ENCODE measurements at places on chromosomes 1 and 21.

DNA sequence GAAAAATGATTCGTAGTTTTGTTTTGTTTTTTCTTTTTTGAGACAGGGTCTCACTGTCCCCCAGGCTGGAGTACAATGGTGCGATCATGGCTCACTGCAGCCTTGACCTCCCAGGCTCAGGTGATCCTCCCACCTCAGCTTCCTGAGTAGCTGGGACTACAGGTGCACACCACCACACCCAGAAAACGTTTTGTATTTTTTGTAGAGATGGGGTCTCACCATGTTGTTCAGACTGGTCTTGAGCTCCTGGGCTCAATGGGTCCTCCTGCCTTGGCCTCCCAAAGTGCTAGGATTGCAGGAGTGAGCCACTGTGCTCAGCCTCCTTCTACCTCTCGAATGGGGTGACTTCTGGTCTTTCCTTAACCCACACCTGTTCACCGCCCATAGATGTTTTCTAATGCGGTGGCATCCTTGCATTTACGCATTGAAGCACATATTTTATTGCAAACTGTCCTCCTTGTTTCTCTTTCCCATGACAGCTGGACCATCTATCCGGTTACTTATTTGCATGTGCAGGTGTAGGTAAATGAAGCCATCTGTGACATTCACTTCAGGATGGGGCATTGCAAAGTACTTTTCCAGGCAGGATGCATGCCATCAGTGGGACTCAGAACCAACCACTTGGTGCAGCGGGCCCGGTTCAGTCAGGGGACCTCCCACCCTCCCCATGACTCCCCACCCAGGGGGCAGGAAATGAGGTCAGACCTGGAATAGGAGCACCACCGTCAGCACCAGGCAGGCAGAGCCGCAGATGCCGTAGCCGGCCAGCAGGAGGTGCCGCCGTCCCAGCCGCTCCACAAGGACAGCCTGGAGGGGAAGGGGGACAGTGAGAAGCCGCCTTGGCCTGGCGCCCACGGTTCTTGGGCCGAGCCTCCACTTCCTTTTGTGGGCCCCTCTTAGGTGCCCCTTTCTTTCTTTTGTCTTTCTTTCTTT is 16.5 kb downstream of the SLC2A7 start:
- no peak for DNase-seq

- no peak for DNase-seq
Measured at GRCh38 chr1:50491142-50491541, 67.9 kb upstream of the DMRTA2 start.

GRCh38 chr1:14478120-14478519 is 120.4 kb upstream of the KAZN start:
- no peak for DNase-seq

DNA sequence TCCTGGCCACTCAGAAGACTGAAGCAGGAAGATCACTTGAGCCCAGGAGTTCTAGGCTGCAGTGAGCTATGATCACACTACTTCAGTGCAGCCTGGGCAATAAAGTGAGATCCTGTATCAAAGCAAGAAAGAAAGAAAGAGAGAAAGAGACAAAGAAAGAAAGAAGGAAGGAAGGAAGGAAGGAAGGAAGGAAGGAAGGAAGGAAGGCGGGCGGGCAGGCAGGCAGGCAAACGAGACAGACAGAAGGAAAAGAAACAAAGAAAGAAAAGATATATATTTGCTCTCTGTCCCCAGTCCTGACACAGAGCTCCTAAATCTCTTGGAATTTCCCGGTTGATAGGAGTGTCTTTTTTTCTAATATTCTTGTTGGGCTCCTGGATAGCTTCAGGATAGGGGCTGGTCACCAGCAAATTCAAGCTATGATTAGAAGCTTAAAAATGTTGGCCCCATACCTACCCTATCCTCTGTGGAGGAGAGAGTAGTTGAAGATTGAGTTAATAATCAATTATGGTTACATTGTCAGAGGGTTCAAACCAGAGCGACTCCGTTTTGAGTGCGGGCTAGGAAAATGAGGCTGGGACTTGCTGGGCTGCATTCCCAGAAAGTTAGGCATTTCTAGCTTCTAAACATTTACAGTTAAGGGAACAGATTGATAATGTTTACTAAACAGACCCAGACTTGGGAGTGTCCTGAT is 3.3 kb upstream of the MIGA1 start:
- DNase-seq = no peak

- DNase-seq = peak; percentile 91
Measured at GRCh38 chr1:9942399-9942938, 722 bp downstream of the LZIC start.

GRCh38 chr1:13899856-13900255 is 199.9 kb downstream of the PRDM2 start:
- no peak for DNase-seq

DNA sequence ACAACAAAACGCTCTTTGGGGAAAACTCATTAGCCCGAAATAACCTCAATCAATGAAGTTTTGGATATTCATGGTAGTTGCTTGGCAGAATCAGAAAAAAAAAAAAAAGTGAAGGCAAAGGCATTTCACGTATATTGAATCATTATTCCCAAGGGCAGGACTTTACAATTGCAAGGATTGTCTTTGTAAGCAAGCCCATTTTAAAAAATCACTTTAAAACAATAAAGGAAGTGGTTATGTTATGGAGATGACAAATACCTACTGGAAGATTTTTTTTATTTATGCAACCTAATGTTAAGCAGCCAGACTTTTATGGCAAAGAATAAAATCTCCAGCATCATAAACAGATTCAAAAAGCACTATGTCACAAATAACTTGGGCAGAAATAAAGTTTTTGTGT is 9.3 kb downstream of the GJB4 start:
- no peak for DNase-seq

- no peak for DNase-seq
Measured at GRCh38 chr1:77412820-77413530, 131.2 kb downstream of the AK5 start.

GRCh38 chr1:54456921-54457529 is 50.8 kb upstream of the SSBP3 start:
- DNase-seq = no peak

- DNase-seq = no peak
Measured at GRCh38 chr1:15668089-15668754, 15.9 kb upstream of the PLEKHM2 start.

DNA sequence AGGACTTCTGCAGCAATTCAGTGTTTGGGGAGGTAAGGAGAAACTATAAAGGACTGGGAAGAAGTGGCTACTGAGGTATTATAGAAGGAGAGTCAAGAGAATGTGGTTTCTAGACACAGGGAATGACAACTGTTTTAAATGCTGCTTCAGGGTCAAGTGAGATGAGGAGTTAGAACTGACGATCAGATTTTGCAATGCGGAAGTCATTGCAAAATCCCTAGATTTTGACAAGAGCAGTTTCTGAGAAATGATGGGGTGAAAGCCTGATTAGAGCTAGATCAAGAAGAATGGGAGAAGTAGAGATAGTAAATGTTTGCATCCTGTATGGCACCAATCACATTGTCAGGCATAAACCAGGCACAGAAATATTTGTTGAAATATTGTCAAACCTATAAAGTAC is 4.7 kb upstream of the TSNAX start:
- no peak for DNase-seq

GRCh38 chr1:209645574-209646452 is 6.4 kb downstream of the LAMB3 start:
- DNase-seq = no peak

DNA sequence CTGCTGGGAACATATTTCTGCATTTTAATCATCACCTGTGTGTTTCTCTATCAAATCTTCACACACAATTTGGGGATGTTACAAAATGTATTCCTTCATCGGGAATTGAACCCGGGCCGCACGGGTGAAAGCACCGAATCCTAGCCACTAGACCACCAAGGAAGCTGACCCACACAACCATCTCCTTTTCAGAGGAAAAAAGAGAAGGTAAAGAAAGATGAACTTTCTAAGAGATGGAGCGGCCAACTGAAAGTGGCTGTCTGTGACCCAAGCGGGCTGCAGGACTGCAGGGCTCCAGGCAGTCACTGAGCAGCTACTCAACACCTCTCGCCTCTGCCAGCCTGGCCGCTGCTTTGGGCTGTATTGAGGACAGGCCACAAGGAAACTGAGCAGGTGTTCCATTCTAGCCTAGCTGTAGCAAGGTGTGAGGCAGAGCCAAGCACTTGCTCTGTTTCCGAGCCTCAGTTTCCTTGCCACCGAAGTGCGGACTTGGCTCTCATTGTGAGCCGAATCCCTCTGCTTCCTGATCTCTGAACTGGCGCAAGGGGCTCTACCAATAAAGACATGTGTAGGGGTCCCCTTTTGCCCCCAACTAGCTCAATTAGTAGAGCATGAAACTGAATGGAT is 156.9 kb upstream of the NBPF11 start:
- DNase-seq = peak; percentile 11

GRCh38 chr1:185132534-185132933 is 24.2 kb downstream of the TRMT1L start:
- DNase-seq = no peak

DNA sequence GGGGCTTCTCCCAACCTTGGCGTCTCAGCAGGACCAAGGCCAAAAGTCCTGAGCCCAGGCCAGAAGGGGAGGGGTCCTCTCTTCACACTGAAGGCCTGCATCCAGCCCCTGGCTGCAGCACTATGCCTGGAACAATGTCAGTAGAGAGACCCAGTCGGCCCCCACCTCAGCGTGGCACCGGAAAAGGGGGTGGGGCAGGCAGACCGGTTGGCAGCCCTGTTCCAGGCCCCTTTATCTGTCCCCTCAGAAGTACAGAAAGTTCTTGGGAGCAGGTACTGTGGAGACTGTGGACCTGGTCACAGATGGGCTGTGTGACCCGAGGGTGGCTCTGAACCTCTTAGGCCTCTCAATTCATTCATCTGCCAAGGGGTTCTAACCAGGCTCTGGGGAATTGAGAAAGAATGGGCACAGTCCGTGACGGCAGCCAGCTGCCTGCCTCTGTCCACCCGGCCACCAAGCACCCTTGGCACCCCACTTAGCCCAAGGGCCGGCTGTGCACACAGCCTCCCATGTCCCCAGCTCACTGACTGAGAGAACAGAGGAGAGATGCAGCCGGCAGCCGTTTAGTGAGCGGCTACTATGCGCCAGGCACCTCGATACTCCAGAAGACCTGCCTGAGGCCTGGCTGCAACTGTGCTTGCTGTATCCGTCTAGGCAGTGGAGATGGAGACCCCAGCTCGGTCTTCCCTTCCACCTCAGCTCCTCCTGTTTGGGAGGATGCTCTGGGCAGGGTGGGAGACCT is 23.9 kb downstream of the RUNX3 start:
- no peak for DNase-seq

Data from foreskin melanocyte (primary cell).